AG04449 (cell line): ENCODE measurements at places on chromosomes 12 and 14.

- DNase-seq: no peak
Measured at GRCh38 chr12:24423611-24424010, 474.1 kb upstream of the SOX5 start.

GRCh38 chr14:71742485-71742884 is 189.7 kb upstream of the RGS6 start:
- DNase-seq: no peak

DNA sequence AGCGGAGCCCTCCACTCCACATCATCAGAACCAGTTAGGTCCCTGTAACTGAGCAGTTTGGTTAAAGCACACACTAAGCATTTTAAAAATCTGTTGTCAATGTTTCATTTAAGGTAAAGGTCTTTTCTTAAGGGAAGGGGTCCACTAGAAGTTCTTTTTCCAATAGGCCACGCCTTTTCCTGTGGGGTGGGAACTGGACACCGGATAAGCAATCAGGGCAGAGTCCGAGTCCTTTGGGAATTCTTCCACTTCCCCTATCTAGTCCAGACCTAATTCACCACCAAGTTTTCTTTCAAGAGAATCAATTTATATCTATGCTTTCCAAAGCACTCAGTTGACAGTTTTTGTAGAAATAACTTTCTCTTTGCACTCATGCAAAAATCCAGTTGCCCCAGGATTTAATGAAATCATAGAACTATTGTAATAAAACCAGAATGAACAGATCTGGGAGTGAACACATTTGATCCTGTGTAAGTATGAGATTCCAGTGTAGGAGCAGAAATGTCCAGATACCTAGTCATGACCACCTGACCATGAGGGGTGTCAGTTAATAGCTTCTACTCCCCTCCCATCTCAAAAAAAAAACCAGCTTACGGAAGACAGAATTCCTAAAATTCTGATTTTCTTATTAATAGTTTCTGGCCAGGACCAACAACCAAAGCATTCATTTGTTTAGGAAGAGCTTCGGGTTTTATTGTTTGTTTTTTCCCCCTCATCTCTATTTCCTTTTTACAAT is 11.7 kb downstream of the VPS37B start:
- no peak for DNase-seq

DNA sequence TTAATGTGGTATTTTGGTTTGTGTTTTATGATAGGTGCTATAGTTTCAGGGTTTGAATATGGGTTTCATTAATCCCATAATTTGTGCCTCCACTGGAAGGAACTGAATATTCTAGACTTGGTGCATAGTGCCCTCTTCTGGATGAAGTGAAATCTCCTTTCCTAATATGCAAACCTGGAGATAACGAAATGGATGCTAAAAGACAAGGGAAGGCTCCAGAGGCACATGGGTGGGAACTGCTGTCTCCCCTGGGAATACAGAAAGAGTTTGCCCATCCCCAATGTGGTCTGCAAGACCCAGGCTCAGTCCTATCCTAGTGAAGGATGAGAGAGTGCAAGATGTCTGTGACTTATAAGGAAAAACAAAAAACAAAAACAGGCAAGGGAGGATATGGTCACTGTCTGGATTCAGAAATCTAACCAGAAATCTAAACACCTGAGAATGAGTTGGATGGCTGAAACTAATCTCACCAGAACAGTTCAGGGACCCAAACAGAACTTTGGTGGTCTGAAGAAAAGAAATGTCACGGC is 142.3 kb upstream of the TMPO start:
- DNase-seq: no peak

DNA sequence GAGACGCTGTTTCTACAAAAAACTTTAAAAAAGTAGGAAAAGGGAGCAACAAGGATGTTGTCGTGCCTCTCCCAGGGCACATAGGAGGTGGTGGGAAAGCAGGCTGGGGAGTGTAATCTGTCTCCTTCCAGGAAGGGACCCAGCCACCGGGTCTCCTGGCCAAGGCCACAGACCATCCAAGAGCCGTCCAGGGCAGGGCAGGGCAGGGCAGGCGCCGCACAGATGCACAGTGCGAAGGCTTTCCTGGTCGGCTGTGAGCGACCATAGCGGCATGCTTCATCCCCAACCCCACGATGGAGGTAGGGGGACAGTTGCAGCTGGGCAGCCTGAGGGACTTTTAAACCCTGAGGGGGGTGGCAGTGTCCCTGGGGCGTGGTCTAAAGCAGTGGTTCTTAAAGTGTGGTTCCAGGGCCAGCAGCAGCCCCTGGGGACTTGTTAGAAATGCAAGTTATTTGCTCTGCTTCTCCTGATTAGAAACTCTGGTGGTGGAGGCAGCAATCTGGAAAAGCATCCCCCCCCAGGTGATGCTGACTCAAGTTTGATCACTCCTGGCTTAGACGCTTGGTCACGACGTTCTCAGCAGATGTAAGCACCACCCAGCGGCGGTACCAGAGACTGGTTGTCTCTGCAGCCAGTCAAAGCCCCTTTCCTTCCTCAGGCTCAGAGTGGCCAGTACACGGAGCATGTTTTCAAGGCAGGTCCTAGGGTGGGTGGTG is 197.4 kb upstream of the PRMT8 start:
- no peak for DNase-seq

GRCh38 chr12:114656906-114657596 is 26.9 kb downstream of the TBX3 start:
- DNase-seq: no peak
